KBM-7 (cell line): ENCODE measurements at places on chromosomes 7 and 10.

- no peak for DNase-seq
Observed at GRCh38 chr10:125691160-125691981, 8.4 kb upstream of the TEX36 start.

- no peak for DNase-seq
Observed at GRCh38 chr10:132237871-132238270, 51.1 kb downstream of the DPYSL4 start.

- DNase-seq, result no peak
Observed at GRCh38 chr10:31288962-31289361, 30.1 kb upstream of the ZEB1 start.

DNA sequence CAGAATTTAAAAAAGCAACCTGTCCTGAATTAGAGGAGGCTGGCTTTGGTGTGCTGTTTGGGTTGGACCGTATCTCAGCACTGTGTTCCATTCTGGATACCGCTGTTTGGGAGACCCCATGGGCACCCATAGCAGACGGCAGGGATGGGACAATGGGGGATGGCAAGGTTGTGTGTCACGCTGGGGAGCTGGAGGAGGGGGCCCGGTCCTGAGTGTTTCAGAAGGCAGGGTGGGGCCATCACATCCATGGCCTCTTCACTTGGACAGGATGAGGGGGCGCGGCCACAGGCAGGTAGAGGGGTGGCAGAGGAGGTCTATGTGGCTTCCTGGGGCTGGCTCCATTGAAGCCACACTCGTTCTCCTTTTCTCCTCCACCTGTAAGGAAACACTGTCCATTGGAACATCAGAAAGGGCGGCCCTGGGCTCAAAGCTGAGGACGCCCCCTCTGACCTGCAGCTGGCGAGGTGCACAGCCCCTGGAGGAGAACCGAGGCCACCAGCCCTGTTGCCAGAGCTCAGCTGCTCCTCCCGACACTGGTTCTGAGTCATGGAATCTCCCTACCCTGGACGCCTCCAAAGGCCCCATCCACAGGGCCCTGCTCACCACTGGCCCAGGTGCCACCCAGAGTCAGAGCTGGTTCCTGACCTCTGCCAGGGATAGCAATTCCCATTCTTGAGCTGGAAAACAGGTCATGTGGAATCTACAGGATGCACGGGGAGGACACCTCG is 587.3 kb downstream of the DNAJB6 start:
- DNase-seq, result no peak

DNA sequence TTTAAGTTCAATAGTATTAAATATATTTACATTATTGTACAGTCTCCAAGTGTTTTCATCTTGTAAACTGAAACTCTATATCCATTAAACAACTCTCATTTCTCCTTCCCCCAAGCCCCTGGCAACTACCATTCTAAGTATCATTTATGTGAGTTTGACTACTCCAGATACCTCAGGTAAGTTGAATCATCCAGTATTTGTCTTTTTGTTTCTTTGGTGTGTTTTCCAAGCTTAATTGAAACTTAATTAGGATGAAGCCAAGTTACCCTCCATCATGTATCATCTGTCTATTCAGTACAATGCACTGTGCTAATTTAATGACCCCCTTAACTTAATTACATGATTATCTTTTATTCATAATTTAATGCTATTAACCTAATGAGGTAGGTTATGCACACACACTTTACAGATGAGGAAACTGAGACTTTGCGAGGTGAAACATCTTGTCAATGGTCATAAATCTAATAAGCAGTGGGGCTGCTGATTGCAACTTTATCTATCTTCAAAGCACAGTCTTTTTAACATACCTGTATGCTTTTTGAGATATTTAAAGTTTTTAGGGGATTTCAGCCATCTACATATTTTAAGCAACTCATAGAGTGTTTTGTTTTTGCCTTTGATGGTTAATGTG is 663 bp downstream of the MACC1 start:
- no peak for DNase-seq

DNA sequence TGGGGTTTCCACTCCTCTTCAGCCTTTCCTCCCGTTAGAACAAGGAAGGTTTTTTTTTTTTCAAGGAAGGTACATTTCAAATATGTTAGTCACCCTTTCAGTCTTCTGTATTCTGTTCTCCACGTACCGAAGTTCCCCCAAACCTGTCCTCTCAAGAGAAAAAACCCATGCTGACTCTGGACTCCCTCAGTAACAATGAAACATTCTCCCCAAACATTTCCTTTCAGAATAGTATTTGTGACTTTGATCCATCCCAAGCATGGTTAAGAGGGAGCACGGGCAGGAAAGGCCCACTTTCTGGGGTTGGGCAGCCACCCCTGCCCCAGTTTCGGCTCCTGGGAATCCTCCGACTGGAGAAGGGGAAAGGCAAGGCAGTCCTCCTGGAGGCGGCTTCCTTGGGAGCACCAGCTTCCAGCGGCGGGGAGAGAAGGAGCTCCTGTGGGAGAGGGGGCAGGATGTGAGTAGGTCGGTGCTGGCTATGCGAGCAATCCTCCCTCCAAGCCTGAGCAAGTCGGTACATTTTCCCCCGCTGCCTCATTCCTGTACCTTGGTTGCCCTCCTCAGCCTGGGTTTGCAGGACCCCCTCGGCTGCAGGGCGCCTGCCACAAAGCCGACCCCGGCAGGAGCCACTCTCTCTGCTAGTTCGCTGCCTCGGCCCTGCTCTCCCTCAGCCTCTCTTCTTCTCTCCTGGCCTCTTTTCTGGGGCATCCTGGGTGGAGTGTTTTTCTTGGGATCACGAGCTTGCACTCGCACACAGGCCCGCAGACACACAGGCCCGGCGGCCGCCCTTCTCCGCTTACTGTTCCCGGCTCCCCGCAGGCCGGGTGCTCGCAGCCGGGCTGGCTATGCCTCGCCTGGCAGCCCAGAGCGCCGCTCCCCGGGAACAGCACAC is 2.1 kb upstream of the HOXA1 start:
- no peak for DNase-seq

DNA sequence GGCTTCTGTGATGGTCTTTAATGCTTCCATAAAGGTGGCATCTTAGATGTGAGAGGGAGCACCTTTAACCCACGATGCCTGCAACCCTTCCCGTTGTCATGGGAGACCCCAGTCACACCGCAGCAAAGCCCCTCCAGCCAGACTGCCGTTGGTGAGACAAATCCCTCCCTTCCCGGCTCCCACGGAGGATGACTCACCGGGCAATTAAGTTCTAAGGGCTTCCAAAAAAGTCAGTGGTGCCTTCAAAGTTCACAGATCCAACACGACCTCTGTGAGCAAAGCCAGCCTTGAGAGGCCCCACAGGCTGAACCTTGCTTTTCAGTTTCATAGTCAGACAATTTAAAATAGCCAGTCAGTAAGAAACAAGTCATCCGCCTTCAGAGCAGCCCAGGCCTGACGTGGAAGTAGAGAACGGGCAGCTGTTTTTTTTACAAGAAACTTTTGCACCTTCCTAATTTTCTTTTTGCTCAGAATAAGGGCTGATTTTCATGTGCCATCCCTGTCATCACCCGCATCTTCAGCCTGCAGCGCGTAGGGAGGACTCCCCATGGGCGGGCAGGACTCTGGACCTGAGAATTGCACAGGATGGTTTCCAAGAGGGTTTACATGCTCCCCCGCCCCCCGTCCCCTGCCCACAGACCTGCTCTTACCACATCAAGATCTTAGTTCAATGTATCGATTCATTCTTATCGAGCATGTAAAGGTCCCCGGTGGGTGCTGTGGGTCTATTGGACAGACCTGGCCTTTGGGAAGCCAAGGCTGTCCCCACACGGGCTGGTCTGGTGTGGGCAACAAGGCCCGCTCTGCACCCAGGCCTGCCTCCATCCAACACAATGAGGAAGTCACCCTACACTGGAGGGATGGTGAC is 333.9 kb downstream of the DNAJB6 start:
- DNase-seq, result no peak

GRCh38 chr7:68401313-68401712 is 1197.0 kb upstream of the AUTS2 start:
- DNase-seq, result no peak

GRCh38 chr7:41994036-41994745 is 242.8 kb downstream of the GLI3 start:
- peak; percentile 11 for DNase-seq

DNA sequence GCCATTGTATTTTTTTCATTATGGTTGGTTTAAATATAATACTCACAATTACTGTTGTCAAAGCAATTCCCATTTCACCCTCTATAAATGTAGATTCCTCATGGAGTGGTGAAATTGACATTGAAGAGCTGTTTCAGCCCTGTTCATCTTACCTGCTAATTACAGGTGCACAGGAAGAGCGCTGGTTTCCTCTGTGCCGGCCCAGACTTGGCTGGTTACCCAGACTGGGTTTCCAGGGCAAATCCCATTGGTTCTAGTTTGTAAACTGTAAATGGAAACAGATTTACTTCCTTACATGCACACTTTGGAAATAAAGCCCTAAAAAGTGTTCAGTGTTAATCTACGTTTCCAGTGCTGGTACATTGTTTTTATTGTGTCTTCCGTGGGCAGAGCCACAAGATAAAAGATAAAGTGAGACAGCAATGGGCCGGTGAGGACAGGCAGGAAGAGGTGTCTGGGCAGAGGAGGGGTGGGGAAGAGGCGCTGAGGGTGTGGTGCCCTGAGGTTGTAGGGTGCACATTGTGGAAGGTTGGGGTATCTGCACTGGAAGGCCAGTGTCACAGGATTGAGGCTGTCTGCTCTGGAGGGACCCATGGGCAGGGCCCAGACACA is 71.6 kb upstream of the ZPBP start:
- no peak for DNase-seq

DNA sequence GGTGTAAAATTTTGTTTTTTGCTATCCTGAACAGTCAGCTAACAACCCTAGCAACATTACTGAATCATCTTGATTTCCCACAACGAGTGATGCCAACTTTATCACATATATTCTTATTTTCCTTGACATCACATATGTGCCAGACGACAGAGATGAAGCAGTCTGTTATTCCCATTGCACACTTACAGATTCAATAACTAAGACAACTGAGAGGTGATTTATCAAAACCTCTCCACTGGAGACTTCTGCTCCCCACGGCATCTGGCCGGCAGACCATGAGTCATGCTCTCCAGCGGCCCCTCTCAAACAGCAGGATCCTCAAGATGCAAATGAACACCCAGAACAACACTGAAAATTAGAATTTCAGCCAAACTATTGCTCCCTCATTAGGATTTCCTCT is 57.1 kb downstream of the AMPH start:
- no peak for DNase-seq

- no peak for DNase-seq
Observed at GRCh38 chr10:13765641-13766341, 179.0 kb downstream of the PRPF18 start.

DNA sequence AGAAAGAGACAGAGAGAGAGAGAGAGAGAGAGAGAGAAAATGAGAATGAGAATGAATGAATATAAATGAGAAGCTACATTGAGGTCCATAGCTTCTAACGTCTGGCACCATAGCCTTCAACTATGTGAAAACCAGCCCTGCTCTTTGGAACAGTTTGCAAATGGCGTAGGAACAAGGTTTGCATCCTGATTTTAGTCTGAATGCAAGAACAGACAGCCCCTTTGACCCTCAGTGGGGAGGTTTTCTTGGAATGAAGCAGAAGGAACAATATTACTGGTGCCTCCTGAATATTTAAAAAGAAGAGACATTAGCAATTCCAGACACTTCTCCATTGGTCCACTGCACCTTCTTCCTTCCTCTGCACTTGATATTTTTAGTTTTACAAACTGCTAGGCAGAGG is 23.0 kb downstream of the LHPP start:
- DNase-seq, result no peak

- DNase-seq, result no peak
Observed at GRCh38 chr10:77799352-77799751, 127.2 kb downstream of the DLG5 start.

DNA sequence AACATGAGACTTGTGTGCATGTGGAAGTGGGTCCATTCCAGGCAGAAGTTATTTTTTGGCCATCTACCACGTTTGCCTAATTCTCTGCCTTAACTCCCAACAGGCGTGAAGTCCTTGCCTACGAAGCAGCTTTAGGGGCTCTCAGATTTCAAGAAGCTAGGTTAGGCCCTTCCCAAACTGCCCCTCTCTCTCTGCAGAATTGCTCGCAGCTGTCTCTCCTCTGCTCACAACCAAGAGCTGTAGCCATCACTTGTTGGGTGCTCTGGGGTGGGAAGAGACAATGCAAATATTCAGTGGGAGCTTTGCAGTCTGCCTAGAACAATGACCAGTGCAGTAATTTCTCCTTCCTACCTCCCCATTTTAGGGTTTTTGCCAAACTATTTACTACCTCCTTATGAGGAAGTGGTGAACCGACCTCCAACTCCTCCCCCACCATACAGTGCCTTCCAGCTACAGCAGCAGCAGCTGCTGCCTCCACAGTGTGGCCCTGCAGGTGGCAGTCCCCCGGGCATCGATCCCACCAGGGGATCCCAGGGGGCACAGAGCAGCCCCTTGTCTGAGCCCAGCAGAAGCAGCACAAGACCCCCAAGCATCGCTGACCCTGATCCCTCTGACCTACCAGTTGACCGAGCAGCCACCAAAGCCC is 24.9 kb downstream of the CYP17A1 start:
- DNase-seq, result peak; percentile 88

- DNase-seq, result no peak
Observed at GRCh38 chr10:68665841-68666240, 55.2 kb upstream of the CCAR1 start.

DNA sequence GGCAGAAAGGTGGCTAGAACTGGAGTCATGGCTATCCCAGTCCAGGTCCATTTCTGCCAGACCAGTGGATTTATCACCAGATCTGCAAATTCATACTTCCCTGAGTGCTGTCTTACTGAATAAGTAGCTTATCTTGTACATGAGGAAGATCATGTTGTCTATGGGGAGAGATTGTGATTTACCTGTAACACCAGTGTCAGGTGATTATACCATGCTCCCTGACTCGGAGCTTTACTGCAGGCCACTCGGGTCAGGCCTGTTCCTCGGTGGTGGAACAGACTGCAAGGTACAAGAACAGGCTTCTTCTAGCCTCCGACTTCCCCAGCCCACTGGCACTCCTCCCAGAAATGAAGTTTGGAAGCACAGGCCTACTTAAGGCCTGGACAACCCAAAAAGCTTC is 42.6 kb upstream of the DLG5 start:
- DNase-seq, result no peak

- no peak for DNase-seq
Observed at GRCh38 chr10:88066319-88066718, 202.9 kb downstream of the PTEN start.

- peak; percentile 98 for DNase-seq
Observed at GRCh38 chr10:3782451-3783315, 2.3 kb downstream of the KLF6 start.
